Fibroblast of skin of left biceps (primary cell): ENCODE measurements at places on chromosomes 2 and 18.

DNA sequence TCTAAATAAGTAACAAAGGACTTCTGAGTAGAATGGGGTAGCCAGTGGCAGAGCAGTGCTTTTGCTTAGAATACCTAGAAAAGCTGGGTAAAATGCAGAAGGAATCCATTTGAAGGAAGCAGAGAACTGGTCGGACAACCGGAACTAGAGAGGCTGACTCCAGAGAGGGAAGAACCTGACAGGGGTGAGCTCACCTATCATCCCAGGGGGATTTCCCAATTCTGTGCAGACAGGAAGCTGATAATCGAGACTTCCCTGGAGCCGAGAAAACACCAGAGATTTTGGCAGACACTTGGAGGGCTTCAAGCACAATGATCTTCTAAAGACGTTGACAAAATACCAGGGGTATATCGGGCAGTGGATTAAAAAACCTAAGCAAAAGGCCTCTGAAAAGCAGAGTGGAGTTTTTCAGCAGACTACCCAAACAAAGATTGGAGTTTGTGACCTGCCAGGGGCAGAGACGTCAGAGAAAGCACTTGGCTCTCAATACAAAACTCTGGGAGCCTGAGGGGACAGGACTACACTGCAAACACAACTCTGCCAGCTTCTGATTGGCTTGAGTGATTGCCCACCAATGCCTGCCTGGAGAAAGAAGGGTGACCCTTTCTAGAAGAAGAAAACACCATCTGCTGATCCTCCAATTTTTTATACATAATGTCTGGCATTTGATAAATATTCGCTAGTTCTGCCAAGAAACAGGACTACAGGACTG lies 67.5 kb upstream of the TTN start:
- no peak for DNase-seq

DNA sequence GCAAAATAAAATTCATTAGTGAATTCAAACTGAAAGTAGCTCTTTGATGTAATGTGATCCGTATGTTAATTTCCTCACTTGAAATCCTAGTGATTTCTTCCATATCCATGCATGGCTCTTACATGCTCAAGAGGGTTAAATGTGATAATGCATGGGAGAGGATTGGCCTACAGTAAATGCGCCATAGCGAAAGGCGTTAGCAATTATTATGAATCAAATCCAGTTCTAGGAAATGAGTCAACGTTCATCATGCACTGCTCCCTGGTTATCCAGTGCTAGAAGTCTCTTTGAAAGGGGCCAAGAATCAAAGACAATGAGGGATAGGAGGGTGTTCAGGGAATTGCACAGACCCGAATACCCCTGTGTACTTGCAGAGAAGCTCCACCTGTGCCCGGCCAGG lies 101.4 kb upstream of the RASGRP3 start:
- no peak for DNase-seq

DNA sequence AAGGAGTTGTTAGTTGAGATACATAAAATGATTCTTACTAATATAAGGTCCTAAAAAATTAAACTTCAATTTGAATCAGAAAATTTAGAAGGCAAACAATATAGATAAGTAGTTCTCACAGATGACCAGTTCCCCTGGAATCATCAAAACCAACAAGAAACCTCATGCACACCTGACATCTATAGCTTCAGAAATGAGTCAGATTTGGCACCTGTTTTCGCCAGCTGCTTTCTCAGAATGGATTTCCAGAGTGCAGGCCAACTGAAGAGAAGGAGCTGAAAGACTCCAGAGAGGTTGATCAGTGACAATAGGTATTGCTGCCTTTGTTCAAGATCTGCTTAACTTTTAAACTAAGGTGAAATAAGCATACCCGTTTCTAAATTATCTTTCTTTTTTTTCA lies 192.4 kb downstream of the RDH14 start:
- DNase-seq = no peak

- no peak for DNase-seq
Measured at GRCh38 chr2:218567797-218568189, 358 bp downstream of the USP37 start.

- no peak for DNase-seq
Measured at GRCh38 chr2:165762723-165763122, 31.3 kb downstream of the GALNT3 start.

DNA sequence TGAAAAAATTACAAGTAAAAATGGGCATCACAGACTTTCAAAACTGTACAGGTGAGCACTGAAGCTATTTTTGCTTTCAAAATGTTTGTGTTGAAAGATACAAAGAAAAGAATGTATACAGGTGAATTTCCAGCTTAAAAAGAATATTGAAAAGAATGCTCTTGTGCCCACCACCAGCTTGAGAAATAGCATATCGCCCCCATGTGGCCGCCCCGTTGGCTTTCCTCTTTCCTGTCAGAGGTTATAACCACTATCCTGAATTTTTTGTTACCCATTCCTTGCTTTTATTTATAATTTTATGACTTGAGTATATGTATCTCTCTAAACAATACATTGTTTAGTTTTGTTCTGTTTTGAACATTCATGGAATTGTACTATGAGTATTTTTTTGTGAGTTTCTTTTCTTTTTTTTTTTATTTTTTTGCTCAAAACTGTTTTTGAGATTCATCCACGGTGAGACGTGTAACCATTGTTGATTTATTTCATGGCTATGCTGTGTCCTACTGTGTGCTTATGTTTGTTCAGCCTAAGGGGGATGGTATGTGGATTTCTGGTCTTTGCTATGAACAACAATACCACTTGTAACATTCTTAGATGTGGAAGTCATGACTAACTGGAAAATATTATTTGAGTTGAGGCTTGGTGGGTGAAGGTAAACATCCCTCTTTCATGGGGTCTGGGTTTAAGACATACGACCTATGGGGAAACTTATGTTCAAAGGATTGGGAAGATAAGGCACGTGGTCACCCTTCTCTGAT lies 11.6 kb downstream of the TRPM8 start:
- DNase-seq = no peak

DNA sequence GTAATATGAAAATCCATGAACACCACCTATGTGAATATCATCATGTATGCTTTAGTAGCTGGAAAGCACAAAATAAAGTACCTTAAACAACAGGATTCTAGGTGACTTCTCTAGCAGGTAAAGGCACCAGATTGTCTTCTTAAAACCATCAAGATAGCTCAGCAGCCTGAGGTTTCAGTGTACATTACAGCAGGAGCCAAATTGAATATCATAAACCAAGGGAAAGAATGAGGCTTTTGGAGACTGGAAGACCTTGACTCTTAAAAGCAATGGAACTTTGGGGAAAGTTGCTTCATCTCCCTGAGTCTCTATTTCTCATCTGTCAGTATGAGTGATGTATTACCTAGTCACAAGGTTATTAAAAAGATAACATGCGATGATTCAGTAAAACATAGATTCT lies 429.7 kb upstream of the SPHKAP start:
- no peak for DNase-seq

- no peak for DNase-seq
Measured at GRCh38 chr18:3458378-3458777, 8.4 kb downstream of the TGIF1 start.

GRCh38 chr2:23533338-23533695 lies 148.3 kb downstream of the KLHL29 start:
- no peak for DNase-seq

GRCh38 chr2:202039278-202040078 lies 5.8 kb downstream of the FZD7 start:
- DNase-seq = no peak

DNA sequence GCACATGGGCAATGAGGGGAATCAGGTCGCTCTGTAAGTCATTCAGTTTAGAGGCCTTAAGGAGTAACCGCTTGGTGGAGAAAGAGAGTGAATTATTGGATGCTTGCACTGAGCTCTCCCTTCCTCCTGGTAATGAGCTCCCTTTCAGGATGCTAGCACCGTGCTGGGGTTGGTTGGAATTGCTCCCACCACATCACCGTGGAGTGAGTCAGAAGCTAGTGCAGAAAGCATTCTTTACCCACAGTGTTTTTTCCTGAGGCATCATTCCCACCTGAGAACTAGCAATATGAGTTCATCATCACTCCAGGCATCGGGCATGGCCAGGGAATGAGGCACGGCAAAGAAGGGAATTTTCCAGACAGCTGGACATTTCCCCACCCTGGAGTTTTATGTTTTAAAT lies 57.6 kb downstream of the ITGB6 start:
- no peak for DNase-seq

DNA sequence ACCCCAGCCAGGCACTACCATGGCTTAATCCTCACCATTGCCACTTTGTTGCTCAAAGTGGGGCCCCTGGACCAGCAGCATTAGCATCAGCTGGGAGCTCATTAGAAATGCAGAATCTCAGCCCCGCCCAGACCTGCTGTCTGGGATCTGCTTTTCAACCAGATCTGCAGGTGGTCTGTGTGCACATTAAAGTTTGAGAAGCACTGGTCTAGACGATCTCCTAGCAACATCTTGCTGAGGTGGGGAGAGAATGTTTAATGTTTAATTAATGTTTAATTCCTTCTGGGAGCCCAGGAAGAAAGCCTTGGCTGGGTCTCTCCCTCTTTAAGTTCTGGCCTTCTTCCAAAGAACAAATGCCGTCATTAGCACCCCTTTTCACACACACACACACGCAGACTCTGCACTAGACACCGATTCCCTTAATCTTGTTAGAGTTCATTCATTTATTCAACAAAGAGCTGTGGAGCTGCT lies 53.7 kb downstream of the EDAR start:
- DNase-seq = no peak

DNA sequence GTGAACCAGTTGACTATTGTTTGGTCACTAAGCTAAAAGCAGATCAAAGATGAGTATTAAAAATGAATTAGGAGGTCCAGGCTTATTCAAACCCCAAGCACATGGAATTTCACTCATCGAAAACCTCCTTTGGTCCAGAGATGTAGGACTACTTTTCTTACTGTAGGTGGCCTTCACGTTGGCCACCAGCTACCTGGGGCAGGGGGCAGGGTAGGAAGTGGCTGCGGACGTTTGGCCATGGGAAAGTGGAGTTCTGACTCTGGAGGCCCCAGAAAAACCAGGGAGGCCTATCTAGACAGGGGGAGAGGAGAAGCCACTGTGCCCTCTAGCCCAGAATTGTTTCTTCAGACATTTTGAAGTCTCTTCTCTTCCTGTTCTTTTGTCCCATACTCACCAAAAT lies 31.8 kb upstream of the CABLES1 start:
- no peak for DNase-seq

DNA sequence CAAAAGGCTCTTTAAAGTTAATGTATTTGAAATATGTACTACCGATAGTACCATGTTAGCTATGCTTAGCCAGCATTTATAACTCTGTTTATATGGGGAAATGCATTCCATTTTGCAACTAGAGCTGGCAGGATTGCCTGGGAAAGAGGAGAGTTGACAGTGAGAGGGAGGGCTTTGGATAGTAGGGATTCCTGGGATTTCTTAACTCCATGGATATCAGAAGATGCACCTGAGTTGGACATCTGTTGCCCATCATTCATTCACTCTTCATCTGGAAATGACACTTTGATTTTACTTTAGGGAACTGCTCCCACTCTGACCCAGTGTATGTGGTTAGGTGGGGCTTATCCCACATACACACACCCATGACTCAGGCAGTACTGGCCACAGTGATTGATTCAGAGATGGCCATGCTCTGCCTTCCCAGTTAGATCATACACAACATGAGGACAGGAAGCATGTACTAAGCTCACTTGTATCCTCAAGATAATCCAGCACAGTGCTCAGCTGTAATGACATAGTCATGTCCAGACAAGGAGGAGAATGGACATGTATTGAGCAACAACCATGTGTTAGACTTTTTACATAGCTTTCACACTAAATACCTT lies 248.8 kb downstream of the MREG start:
- DNase-seq = peak; percentile 88

- no peak for DNase-seq
Measured at GRCh38 chr2:32937602-32938448, 8.9 kb upstream of the LTBP1 start.

DNA sequence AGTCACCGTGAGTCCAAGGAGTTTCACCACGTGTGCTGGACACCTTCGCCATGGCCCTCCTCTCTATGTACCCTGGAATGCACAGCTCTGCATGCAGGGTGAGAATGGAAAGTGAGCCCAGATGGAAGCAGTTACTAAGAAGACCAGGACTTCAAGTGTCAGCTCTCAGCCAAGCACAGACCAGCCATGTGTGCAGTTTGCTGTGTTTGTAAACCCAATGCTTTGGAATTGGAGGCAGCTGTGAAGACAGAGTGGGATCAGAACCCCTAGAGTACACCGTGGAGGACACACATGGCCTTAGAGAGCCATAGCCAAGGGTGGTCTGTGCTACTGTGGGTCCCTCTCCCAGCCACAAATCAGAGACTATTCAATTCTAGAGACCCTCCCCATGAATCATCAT lies 655.5 kb upstream of the ID2 start:
- no peak for DNase-seq

- no peak for DNase-seq
Measured at GRCh38 chr18:61394983-61395382, 61.8 kb downstream of the CDH20 start.

DNA sequence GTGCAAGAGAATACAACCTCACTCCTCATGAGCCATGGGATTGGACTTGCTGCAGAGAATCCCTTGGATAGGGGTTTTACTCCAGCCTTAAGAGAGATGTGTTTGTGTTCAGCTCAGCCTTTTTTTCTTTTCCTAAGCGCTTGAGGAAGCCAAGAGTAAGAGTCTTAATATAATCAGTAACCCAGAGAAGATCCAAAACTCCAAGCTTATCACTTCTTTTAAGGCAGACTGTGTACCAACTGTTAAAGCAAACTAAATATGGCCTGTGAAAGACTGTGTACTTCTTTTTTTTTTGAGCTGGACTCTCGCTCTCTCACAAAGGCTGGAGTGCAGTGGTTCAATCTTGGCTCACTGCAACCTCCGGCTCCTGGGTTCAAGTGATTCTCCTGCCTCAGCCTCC lies 30.4 kb downstream of the MSGN1 start:
- no peak for DNase-seq

- DNase-seq = no peak
Measured at GRCh38 chr2:30709516-30709915, 97.7 kb downstream of the CAPN13 start.

GRCh38 chr2:203669820-203670219 lies 36.6 kb upstream of the CD28 start:
- no peak for DNase-seq

- peak; percentile 86 for DNase-seq
Measured at GRCh38 chr2:144357623-144358373, 162.1 kb downstream of the ZEB2 start.

- no peak for DNase-seq
Measured at GRCh38 chr2:233174137-233174536, 77.3 kb upstream of the ATG16L1 start.

DNA sequence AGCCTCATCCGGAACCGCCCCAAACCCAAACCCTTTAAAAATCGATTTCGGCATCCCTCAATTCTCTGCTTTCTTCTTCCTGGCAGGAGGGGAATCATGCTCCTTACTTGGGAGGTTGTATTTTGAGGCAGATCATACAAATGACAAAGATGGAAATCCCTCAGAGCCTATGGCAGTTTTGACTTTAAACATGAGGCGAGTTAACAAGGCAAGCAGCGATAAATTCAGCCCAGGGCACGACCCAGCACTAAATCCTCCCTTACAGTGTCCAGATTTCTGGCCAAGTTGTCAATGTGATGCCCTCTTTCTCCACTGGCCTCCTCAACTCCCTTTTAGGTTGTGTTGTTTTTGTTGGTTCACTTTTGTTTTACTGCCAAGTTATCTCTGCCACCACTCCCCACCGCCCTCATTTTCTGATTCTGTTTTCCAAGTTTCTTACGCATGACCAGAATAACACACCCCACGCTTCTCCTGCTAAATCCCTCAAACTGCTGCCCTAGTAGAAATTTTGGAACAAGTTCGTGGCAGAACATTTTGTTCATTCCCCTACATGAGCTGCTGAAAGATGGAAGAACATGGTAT lies 68.3 kb downstream of the CTAGE1 start:
- no peak for DNase-seq
